ENCODE measurements at places on chromosomes 7 and 10. TPM values are rescaled to one million over a fixed set of nuclear protein-coding genes. Genes with fewer than 3 reads are reported as not detected.

Gene AMPH
- total RNA-seq: not detected

- no peak for DNase-seq
- no peak overlapping the region for H3K27ac ChIP-seq
- H3K27me3 ChIP-seq: no peaks in the 10 kb centered on the region
- no peak overlapping the region for H3K4me3 ChIP-seq
- H3K36me3 ChIP-seq: no peaks in the 10 kb centered on the region
- H3K4me1 ChIP-seq: no peaks in the 10 kb centered on the region
Observed at GRCh38 chr7:90708841-90709317, 112.8 kb downstream of the CDK14 start.

DNA sequence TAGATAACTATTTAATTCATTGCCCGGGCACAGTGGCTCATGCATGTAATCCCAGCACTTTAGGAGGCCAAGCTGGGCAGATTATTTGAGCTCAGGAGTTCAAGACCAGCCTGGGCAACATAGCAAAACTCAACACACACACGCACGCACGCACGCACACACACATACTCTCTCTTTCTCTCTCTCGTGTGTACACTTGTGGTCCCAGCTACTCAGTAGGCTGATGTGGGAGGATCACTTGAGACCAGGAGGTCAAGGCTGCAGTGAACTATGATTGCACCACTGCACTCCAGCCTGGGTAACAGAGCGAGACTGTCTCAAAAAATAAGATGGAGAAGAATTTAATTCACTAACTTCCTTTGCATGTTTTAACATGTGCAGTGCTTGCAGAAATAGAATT lies 38.1 kb downstream of the PTPN12 start:
- peaks cover 6% of the 10 kb centered on the region for H3K36me3 ChIP-seq
- H3K4me3 ChIP-seq: no peak overlapping the region
- DNase-seq: no peak
- no peaks in the 10 kb centered on the region for H3K27me3 ChIP-seq
- no peak overlapping the region for H3K27ac ChIP-seq
- H3K4me1 ChIP-seq: no peaks in the 10 kb centered on the region

DNA sequence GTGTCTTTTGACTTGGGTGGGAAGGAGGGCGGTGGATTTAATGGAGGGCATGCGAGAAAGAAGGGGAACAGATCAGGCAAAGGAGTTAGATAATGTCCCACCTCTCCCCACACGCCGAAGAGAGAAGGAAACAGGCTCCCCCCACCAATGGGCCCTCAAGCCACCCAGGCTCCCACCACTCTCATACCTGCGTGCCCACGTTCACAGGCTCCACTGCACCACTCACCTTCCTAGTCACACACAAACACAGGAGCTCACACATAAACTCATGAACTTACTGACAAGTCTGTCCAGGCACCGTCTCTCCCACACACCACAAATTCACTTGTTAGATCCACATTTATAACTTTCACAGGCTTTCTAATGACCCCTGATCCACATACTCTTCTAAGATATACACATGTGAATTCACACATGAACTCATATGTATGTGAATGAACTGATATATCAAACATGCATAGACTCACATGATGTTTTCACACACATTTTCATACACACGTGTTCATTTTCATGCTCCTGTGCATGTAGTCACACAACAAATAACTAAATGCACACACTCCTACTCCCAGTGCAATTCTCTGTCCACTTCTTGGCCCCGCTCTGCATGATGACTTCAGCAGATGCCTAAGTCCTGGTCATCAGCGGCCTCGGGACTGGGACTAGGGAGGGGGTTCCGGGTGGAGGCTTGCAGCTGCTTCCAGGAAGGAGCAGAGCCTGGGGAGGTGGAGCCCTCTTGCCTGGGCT lies 1.5 kb downstream of the LZTS2 start:
- peaks cover 17% of the 10 kb centered on the region for H3K4me1 ChIP-seq
- no peaks in the 10 kb centered on the region for H3K27me3 ChIP-seq
- peak overlapping the region; percentile 52 for H3K4me3 ChIP-seq
- H3K27ac ChIP-seq: peak overlapping the region; percentile 22
- H3K36me3 ChIP-seq: peaks cover 3% of the 10 kb centered on the region
- no peak for DNase-seq

GRCh38 chr10:115875172-115875571 lies 397.8 kb downstream of the GFRA1 start:
- H3K4me3 ChIP-seq: no peak overlapping the region
- H3K4me1 ChIP-seq: no peaks in the 10 kb centered on the region
- no peak for DNase-seq
- no peak overlapping the region for H3K27ac ChIP-seq

DNA sequence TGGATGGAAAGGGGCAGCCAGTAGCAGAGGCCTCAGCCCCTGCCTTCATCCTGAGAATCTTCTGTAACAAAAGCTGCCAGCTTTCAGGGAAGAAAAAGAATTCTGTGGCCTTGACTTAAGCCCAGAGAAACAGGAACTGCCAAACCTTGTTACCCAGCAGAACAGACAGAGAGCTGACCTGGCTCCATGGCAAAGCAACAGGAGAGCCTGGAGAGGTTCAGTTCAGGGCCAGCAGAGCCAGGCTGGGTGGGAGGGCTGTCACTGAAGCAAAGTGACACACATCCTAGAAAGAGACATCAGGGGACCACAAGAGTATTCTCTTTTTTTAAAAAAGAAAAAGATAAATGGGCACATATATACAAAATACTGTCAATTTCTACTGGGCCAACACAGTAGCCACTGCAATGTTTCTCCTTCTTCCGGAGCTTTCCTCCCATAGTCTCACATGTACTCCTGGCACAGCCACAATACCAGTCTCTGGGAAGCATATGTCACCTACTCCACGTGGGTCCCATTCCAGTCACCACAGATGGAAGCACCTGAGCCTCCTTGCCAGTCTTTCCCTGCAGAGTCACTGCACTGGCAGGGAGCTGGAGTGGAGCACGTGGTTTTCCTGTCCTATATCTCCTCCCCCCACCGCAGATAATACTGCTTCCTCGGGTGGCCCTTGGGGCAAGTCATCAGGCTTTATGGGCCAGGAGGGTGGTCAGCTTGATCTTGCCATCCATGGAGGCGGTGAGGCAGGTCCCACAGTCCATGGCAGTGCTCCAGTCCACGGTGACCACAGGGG lies 15.2 kb upstream of the CYREN start:
- H3K4me1 ChIP-seq: no peaks in the 10 kb centered on the region
- H3K27ac ChIP-seq: no peak overlapping the region
- H3K27me3 ChIP-seq: no peaks in the 10 kb centered on the region

GRCh38 chr7:157360483-157361025 lies 23.8 kb downstream of the DNAJB6 start:
- no peak for DNase-seq
- peaks cover 26% of the 10 kb centered on the region for H3K4me1 ChIP-seq
- no peak overlapping the region for H3K4me3 ChIP-seq
- H3K27me3 ChIP-seq: no peaks in the 10 kb centered on the region
- peaks cover 24% of the 10 kb centered on the region for H3K36me3 ChIP-seq

DNA sequence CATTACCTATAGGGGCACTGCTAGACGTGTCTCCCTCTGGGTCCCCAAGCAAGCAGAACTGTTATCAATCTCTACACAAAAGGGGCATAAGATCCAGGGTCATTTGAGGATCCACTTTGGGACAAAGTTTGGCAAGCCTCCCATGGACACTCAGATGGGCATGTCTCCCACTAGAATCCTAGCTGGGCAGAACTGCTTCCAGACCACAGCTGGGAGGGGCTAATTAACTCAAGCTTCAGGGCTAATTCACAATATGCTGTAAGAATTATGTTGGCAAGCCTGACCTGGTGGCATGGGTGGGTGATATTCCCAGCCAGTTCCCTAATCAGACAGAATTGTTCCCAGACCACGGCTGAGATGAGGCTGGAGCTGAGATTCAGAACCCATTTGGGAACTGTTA lies 738.4 kb upstream of the FZD8 start:
- H3K27me3 ChIP-seq: no peaks in the 10 kb centered on the region
- no peaks in the 10 kb centered on the region for H3K4me1 ChIP-seq
- no peak overlapping the region for H3K27ac ChIP-seq

- no peaks in the 10 kb centered on the region for H3K4me1 ChIP-seq
- H3K27me3 ChIP-seq: no peaks in the 10 kb centered on the region
- no peak for DNase-seq
Observed at GRCh38 chr10:125967533-125967932, 71.2 kb downstream of the FANK1 start.

Gene ZNF138
- total RNA-seq: 12.5 TPM

Gene GALNT17
- not detected for total RNA-seq

GRCh38 chr7:111159426-111159825 lies 68.5 kb downstream of the LRRN3 start:
- no peak overlapping the region for H3K4me3 ChIP-seq
- H3K36me3 ChIP-seq: no peaks in the 10 kb centered on the region
- no peaks in the 10 kb centered on the region for H3K4me1 ChIP-seq
- no peaks in the 10 kb centered on the region for H3K27me3 ChIP-seq

- no peak for DNase-seq
- H3K27ac ChIP-seq: no peak overlapping the region
- H3K4me3 ChIP-seq: no peak overlapping the region
- H3K4me1 ChIP-seq: no peaks in the 10 kb centered on the region
- H3K36me3 ChIP-seq: no peaks in the 10 kb centered on the region
- H3K27me3 ChIP-seq: no peaks in the 10 kb centered on the region
Observed at GRCh38 chr7:45596665-45597095, 22.5 kb downstream of the ADCY1 start.

DNA sequence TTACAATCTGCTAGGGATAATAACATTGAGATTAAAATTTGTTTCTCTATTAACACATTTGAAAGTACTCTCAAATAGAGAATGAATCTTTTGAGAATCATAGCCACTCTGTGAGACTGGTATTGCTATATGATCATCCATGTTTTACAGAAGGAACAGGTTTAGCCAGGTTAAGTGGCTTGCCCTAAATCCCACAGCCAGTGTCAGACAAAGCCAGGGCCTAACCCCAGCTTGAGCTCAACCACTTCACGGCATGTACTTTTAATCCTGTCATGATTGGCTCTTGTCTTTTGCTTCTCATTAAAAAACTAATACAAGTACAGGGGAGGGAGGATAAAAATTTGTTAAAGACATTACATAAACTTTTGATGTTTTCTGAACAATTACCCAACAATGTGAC lies 3.8 kb upstream of the ZNRF2 start:
- peaks cover 2% of the 10 kb centered on the region for H3K27me3 ChIP-seq
- no peaks in the 10 kb centered on the region for H3K36me3 ChIP-seq
- no peak overlapping the region for H3K27ac ChIP-seq
- peaks cover 11% of the 10 kb centered on the region for H3K4me1 ChIP-seq

Gene RBAK
- 17.0 TPM for total RNA-seq

Gene ADAM12
- 0.17 TPM for total RNA-seq

- DNase-seq: no peak
- H3K36me3 ChIP-seq: no peaks in the 10 kb centered on the region
- no peaks in the 10 kb centered on the region for H3K4me1 ChIP-seq
- H3K4me3 ChIP-seq: no peak overlapping the region
- H3K27me3 ChIP-seq: peaks cover 12% of the 10 kb centered on the region
Observed at GRCh38 chr7:38548605-38549004, 82.6 kb downstream of the AMPH start.

DNA sequence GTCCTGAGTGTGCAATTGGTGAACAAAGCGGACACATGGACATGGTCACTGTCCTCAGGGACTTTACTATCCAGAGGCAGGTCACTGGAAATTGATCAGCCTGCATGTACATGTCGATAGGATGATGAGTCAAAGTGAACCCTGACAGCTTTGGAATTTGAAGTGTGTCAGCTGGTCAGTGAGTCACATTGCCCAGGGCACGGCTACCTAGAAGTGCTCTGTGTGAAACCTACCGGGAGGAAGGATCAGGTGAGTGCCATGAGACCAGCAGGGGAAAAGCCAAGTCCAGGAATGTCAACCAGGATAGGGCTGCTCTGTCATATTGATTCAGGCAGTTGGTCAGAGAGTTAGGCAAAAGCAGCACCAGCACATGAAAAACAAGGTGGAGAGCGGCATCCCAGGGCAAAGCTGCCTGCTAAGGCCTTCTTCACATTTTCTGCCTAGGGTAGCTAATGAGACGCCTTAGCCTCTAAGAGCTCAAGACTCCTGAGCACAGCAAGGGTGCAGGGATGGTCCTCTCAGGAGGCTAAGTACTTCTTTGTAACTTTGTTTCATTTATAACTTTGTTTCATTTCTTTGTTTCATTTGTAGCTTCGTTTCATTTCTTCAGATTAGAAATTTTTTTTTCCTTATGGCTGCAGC lies 19.4 kb upstream of the PDCD4 start:
- no peak for DNase-seq
- no peaks in the 10 kb centered on the region for H3K27me3 ChIP-seq
- peaks cover 6% of the 10 kb centered on the region for H3K36me3 ChIP-seq
- H3K4me1 ChIP-seq: peaks cover 57% of the 10 kb centered on the region
- no peak overlapping the region for H3K27ac ChIP-seq
- peak overlapping the region; percentile 63 for H3K4me3 ChIP-seq

DNA sequence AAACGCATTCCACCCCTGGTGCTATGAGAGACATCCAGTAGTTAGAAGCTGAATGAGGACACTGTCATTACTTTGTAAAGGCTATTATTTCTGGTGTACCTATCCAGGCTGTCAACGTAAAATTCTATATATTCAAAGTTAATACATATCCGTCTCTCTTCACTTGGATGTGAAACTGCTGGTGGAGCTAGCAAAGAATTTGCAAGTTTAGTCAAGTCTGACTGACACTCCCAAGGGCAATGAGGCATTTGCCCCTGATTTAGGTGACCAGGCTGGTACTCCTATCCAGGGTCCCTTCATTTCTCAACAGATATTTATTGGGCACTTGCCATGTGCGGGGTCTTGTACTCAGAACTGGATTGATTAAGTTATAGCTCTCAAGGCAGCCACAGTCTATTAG lies 260.1 kb upstream of the CDC14C start:
- H3K36me3 ChIP-seq: no peaks in the 10 kb centered on the region
- H3K4me3 ChIP-seq: no peak overlapping the region
- H3K27ac ChIP-seq: no peak overlapping the region
- DNase-seq: no peak

DNA sequence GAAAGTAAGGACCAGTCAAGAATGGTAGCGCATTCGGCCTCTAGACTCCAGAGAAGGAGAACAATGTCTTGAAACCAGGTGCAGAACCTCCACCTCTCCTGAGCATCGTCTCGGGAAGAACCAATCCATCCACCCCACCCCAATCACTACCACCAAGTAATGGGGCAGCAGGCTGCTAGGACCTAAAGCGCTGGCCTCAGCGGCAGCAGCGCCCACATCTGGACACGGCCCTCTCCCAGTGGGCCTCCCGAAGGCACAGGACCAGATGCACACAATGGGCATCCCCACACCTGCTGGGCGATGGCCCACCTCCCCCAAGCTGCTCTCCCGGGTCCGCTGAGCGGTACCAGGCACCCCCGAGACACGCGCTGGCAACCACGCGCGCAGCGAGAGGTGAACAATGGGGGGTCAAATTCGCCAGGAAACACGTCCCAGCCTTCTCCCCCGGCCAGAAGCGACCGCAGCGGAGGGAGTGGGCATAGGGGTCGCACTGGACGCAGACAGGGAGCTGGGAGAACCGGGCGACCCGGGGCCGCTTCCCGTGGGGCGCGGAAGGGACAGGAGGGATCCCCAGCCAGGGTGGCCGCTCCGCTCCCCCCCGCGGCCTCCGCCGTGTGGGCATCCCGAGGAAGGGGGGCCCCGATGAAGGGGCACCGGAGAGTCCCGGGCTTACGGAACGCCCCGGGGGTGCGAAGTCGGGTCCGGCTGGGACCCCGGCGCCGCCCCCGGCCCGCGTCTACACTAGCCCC lies 506 bp downstream of the CTTNBP2 start:
- H3K4me3 ChIP-seq: no peak overlapping the region
- peaks cover 42% of the 10 kb centered on the region for H3K27me3 ChIP-seq
- no peaks in the 10 kb centered on the region for H3K36me3 ChIP-seq
- no peak for DNase-seq
- peaks cover 3% of the 10 kb centered on the region for H3K4me1 ChIP-seq

GRCh38 chr10:50470798-50471582 lies 152.8 kb downstream of the SGMS1 start:
- H3K27ac ChIP-seq: peak overlapping the region; percentile 7
- H3K27me3 ChIP-seq: no peaks in the 10 kb centered on the region
- no peak for DNase-seq
- peaks cover 12% of the 10 kb centered on the region for H3K36me3 ChIP-seq

Gene MAT1A
- not detected for total RNA-seq

Gene TAS2R3
- 3.1 TPM for total RNA-seq

Gene PAPOLB
- total RNA-seq: not detected

Gene DENND2A
- not detected for total RNA-seq

Measured in activated naive CD8-positive, alpha-beta T cell treated with anti-CD3 and anti-CD28 coated beads, Interleukin-2, amount 10 ng/mL, durations not matched to agents 7 days and 5 days (primary cell).